ENCODE measurements at places on chromosomes 1 and 21. TPM values are rescaled to one million over a fixed set of nuclear protein-coding genes. Genes with fewer than 3 reads are reported as not detected.

VWA5B1 gene
- not detected for total RNA-seq

- DNase-seq: no peak
Observed at GRCh38 chr1:195608883-195609282, 999.4 kb downstream of the KCNT2 start.

- no peak for DNase-seq
Observed at GRCh38 chr21:42496839-42497202, 797 bp upstream of the RSPH1 start.

HES2 gene
- 0.14 TPM for total RNA-seq

DNA sequence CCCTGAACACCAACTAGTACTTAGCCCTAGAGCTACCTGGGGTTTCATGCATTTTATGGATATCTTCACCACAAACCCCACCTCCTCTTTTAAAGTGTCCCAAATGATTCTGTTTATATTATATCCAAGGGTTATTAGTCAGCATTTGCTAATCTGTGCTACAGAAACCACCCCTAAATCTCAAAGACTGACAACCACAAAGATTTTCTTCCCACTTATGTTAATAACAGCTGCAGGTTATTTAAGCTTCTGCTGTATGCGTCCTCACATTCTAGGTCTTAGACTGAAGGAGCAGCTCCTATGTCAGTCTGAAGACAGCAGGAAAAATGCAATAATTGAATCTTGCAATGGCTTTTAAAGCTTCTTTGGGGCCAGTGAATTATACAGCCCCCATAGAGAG is 11.2 kb upstream of the PHC2 start:
- no peak for DNase-seq

- no peak for DNase-seq
Observed at GRCh38 chr1:111516005-111516535, 12.6 kb upstream of the ADORA3 start.

GRCh38 chr1:228348708-228349467 is 57.7 kb downstream of the TRIM11 start:
- DNase-seq: peak; percentile 43

GRCh38 chr1:150196417-150196816 is 39.5 kb downstream of the ANP32E start:
- no peak for DNase-seq

DNA sequence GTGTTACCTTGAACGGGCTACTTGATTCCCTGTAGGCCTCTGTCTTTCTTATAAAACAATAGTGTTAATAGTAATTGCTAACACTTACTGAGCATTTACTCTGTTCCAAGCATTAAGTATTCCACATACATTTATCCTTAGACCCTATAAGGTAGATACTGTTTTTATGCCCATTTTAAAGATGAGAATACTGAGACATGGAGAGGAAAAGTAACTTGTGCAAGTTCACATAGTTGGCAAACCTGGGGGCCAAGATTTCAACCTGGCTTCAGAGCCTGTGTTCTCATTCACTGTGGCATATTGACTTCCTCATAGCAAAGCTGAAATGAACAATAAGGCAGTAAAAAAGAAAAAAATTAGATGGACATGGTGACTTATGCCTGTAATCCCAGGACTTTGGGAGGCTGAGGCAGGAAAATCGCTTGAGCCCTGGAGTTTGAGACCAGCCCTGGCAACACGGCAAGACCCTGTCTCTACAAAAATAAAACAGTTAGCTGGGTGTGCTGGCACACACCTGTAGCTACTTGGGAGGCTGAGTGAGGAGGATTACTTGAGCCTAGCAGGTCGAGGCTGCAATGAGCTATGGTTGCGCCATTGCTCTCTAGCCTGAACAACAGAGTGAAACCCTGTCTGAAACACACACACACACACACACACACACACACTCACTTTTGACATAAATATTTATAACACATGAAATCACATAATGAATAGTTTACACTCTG is 19.6 kb upstream of the HMGN2 start:
- DNase-seq: no peak

TPTE gene
- total RNA-seq: not detected

RORC gene
- not detected for total RNA-seq

FTCD gene
- 0.29 TPM for total RNA-seq

- DNase-seq: no peak
Observed at GRCh38 chr1:5811419-5811818, 180.8 kb downstream of the NPHP4 start.

- DNase-seq: no peak
Observed at GRCh38 chr1:165075725-165076370, 280.7 kb downstream of the LMX1A start.

UQCRHL gene
- 0.71 TPM for total RNA-seq

- DNase-seq: no peak
Observed at GRCh38 chr1:77565321-77565720, 117.1 kb downstream of the ZZZ3 start.

GRCh38 chr1:247358920-247359319 is 27.3 kb upstream of the ZNF496 start:
- no peak for DNase-seq

FALEC gene
- not detected for total RNA-seq

NENF gene
- 95.2 TPM for total RNA-seq

- DNase-seq: no peak
Observed at GRCh38 chr1:197944485-197944884, 27.3 kb downstream of the LHX9 start.

DNA sequence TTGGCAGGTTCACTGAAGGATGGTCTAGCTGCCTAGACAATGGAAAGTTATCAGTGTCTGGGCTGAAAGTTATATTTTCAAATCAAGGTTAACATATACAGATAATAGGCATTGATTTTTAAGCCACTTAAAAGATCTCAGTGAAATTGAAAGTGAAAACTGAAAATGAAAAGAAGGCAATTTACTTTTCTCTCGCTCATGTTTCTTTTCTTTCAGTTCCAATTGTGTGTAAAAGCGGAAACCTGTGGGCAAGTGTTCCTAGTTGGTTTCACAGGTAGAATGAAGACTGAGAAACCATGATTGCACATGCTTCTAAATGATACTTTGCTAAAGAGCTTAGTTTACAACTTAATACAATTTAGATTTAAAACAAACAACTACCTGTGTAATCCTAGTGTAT is 383.7 kb downstream of the ZP4 start:
- no peak for DNase-seq

- no peak for DNase-seq
Observed at GRCh38 chr1:206455666-206456344, 14.5 kb upstream of the IKBKE start.

DNA sequence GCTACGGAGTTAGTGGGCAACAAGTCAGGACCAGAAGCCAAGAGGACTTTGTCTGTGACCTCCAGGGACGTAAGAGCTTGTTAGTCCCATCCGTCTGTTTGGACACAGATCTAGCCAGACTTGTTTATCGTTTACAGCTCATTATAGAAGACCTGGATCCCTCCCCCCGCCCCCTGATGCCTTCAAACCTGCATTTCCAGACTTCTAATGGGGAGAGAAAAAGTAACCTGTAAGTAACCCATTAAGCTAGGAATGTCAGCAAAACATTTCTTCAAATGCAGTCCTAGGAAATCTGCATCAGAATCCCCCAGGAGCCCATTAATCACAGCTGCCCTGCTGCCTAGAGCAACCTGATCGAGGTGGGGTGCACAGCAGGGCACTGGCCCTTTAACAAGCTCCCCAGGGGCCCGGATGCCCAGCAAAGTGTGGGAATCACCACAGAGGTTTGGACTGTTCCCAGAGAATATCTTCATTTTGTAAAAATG is 1.4 kb upstream of the MAD2L2 start:
- DNase-seq: no peak

- no peak for DNase-seq
Observed at GRCh38 chr21:31366825-31367224, 22.8 kb upstream of the TIAM1 start.

- peak; percentile 98 for DNase-seq
Observed at GRCh38 chr1:2233997-2234761, 6.1 kb downstream of the SKI start.

DNA sequence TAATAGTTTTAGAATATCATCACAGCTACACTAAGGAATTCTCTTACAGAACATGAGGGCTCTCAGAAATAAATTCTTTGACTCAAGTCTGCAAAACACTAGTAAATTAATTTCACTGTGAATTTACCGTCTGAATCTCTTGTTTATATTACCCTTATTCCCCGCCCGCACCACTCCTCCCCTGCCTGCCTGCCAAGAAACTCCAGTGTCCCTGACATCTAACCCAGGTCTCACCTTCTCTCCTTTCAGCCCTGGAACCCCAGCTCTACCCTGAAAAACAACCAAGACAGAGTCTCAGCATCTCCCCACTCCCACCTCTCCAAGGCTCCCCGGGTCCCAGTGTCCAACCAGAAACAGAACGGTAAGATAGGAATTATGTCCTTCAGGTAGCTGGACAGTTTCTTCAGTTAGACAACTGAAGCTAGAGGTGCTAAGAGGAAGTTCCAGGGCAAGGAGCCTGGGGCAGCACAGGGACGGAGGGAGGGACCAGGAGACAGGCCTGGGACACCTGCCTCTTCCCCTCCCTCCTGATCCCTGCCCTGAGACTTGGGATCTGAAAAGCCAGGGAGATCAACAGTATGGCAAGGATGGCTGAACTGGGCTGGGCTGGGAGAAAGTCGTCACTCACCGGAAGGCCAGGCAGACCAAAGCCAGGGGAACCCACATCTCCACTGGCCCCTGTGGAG is 15.4 kb downstream of the COL16A1 start:
- no peak for DNase-seq

- DNase-seq: no peak
Observed at GRCh38 chr21:42112238-42112637, 41.1 kb downstream of the UMODL1 start.

GRCh38 chr1:222910699-222911098 is 95.9 kb downstream of the DISP1 start:
- DNase-seq: no peak

GUK1 gene
- 234 TPM for total RNA-seq

MYOG gene
- total RNA-seq: not detected

GRCh38 chr1:233722212-233722979 is 108.5 kb downstream of the KCNK1 start:
- no peak for DNase-seq

All from posterior vena cava (tissue), 2 donors.